ENCODE measurements at places on chromosomes 6 and 20.
A peak's percentile ranks its signal among the peaks of the same experiment; 100 is the strongest.

DNA sequence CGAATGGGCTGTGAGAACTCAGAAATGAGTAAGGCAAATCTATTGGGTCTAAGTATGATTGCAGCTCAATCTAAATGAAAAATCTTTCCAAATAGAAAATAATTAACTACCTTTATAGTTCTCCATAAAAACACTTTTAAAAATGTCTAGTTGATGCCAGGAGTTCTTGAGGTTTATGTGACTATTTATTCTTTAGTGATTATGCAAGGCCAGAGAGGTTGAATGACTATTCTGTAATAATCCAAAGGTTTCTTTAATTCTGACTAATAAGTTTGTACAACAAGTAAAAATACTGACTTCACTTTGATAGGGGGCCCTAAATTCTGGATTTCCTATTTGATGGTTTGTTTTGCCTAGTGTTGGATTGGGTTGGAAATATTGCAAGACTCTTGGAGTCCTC is 461.2 kb downstream of the EPM2A start:
- no peak for DNase-seq

- DNase-seq, result no peak
Observed at GRCh38 chr6:453152-453551, 61.6 kb downstream of the IRF4 start.

GRCh38 chr20:63976980-63977738 is 2.3 kb downstream of the SAMD10 start:
- DNase-seq, result no peak

DNA sequence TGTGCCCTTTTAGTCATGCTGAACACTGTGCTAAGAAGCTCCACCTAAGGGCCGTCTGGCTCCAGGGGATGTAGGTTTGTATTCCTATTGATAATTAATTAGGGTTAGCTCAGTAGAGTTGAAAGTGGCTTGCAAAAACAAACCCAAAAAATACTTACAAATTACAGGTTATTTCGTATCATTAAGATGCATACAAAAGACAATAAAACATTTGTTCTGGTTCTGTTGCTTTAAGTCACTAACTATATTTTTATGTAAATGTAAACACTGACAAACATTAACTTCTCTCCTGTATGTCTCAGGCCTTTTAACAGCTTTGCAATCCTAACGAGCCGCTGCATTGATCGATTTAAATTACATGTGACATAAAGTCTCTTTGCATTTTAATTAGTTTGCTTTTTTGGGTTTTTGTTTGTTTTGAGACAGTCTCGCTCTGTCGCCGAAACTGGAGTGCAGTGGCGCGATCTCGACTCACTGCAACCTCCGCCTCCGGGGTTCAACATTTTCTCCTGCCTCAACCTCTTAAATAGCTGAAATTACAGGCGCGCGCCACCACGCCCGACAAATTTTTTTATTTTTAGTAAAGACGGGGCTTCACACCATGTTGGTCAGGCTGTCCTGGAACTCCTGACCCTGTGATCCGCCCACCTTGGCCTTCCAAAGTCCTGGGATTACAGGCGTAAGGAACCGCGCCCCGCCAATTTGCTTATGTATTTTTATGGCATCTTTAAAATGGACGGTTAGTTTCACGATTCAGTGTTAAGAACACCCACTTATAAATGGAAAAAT is 110.9 kb downstream of the HFE start:
- no peak for DNase-seq

GRCh38 chr6:93624408-93624807 is 205.0 kb upstream of the EPHA7 start:
- DNase-seq, result no peak

DNA sequence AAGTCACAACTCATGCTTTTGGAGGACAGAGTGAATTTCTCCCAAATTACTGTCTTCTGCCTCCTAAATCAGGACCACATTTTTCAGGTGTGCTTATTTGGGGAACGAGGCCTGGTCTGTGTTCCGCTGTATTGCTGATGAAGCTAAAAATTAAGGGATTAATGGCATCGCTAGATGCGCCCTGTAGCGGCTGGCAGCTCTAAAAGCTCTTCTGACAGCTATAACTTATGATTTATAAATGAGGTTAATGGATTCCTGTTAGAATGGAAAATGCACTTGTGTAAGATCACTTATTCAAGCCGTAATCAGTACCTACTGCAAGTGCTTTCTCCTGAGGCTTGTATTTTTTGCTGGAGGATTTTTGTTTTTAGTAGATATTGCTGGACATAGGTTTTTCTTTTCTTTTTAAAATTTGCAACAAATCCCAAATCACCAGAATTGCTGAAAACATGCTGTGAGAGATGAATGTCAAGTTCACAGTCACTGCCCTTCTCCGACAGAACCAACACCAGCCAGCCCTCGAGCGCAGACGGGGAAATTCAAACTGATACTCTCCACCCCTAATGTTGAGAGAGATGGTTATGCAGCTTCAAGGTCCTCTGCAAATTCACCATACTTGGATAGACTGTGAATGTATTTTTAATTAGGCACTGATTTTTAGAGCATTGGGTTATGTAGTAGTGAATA is 49.1 kb downstream of the AKAP12 start:
- DNase-seq, result no peak

GRCh38 chr20:48827855-48828733 is at the start of gene PREX1:
Gene PREX1 (minus strand): TSS chr20:48827999. CDS start chr20:48827860, 139 bp downstream.
- peak; percentile 76 for DNase-seq

- DNase-seq, result no peak
Observed at GRCh38 chr6:148004651-148005050, 338.0 kb upstream of the SASH1 start.

DNA sequence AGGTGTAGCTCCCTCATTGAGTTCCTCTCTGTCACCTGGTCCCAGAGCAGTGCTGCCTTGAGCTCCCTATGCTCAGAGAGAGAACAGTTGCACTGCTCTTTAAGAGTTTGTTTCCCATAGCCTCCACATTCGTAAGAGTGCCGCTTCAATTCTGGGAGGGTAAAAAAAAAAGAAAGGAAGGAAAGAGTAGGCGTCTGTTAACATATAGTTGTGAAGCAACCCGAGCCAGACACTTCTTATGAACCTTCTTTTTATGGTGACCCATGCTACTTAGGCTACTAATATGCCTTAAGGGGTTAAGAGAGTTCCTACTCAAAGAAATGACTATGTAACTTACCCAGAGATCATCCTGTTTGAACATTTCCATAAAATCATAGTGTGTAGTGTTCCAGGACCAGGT is 4.3 kb upstream of the ARG1 start:
- DNase-seq, result no peak

DNA sequence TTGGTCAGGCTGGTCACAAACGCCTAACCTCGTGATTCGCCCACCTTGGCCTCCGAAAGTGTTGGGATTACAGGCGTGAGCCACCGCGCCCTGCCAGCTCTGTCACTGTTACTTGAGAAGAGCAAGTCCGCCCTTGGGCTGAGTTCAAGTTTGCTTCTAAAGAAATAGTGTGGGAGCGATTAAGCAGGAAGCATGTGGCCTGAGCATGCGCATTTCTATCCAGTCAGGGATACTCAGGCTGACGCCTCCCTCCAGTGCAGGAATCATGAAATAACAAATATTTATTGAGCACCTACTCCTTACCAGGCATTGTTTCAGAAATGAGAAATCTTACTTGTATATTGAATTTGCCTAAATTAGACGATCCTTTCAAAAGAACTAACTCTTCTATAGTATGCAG is 166.2 kb downstream of the EDN1 start:
- no peak for DNase-seq

DNA sequence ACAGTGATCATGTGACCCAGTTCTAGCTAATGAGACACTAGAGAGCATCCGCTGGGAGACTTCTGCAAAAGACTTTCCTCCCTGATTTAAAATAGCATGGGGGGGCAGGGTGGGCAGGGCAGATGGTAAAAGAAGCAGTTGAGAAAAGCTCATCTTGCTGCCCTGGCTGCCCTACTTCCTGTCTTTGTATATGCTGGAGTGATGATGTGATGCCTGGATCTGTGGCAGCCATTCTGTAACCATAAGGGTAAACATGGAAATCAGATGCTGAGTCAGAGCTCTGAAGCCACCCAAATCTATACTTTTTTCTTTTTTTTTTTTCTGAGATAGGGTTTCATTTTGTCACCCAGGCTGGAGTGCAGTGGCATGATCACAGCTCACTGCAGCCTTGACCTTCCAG is 25.4 kb downstream of the ZFP64 start:
- no peak for DNase-seq

- DNase-seq, result no peak
Observed at GRCh38 chr6:14452567-14453527, 335.3 kb downstream of the CD83 start.

GRCh38 chr20:48745330-48745729 is 82.5 kb downstream of the PREX1 start:
- DNase-seq, result no peak

DNA sequence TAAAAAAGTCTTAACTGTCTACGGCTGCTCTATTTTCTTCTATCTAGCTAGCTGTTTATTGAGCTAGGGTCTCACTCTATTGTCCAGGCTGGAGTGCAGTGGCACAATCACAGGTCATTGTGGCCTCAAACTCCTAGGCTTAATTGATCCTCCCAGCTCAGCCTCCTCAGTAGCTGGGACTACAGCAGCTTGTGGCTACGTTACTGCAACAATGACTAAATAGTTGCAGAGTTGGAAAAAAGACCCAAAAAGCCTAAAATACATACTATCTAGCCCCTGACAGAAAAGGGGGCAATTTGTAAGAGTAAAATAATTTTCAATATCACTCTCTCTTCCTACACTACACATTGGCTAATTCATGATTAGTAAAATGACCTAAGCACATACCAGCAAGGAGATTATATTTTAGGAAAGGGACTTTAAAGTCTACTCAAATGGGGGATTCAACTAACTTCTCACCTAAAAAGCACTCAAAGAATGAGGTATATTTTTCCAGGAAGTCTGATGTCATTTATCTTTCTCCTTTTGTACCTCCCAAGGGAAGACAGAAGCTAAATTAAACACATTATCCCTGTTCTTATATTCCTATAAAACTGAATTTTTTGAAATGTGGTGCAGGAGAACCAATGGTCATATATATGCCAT is 82.8 kb downstream of the ZMYND8 start:
- no peak for DNase-seq

DNA sequence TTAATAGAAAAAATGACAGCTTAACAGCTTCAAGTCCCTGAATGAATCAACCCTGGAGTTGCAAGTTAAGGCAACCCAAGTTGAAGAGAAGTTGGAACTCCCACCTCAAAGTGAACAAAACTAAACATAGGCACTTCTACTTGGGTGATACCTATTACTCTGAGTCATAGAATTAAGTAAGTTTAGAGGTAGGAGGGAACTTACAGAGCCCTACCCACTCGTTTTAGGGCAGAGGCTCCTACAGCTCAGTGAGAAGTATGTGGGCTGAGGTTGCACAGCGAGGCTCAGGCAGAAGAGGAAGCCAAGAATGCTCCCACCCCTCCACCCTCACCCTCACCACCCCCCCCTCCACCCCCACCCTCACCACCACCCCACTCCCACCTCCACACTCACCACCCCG is 42.2 kb downstream of the NFATC2 start:
- DNase-seq, result no peak

DNA sequence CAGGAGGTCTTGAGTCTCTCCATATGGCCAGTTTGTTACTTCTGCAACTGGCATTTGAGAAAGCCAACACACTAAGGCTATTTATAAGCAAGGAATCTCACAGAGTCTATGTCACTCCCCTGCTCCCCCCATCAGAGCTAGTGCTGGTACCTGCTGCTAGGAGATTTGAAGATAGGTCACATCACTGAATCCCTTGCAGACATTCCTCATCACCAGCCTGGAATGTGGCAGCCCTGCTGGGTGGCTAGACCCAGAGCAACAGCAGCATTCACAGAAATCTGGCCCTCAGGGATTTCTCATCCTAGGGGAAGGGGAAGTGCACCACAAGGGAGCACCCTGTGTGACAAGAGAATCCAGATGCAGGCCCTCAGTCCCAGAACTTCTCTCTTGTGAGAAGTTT is 672.1 kb downstream of the HACE1 start:
- DNase-seq, result no peak

GRCh38 chr20:62752671-62753501 is 43.4 kb upstream of the MRGBP start:
- no peak for DNase-seq

DNA sequence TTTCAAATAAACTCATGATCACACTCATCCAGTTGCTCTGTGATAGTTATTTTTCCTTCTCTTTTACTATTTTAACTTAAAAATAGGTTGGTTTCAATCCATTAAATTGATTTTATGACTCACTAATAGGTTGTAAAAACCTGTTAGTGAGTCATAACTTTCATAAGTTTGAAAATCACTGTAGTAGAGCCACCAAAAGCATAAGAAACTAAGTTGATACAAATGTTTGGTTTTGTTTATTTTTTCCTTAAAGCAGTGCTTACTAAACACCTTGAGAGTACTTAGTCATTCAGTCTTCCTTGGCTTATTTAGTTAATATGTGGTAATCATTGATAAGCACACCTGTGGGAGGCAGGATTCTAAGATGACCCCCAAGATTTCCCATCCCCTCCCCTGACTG is 312.1 kb upstream of the MAN1A1 start:
- no peak for DNase-seq

DNA sequence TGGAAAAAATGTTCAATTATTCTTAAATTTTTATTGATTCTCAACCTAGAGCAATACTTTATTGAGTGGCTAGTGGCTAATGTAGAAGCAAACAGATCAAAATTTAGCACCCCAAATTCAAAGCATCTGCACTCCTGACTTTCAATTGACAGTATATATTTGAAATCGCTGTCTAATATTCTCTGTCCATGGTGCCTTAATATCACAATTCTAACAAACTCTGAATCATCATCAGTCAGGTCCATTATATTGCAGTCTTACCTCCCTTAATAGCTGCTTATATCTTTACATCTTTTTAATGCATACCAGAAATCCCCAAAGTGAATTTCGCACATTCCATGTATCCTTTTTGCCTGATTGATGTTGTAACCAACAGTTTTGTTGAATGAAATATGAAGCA is 134.9 kb downstream of the THEMIS start:
- no peak for DNase-seq

GRCh38 chr6:143621876-143622605 is 55.7 kb upstream of the PHACTR2 start:
- peak; percentile 2 for DNase-seq

- DNase-seq, result no peak
Observed at GRCh38 chr6:71324194-71324785, 35.7 kb downstream of the OGFRL1 start.

DNA sequence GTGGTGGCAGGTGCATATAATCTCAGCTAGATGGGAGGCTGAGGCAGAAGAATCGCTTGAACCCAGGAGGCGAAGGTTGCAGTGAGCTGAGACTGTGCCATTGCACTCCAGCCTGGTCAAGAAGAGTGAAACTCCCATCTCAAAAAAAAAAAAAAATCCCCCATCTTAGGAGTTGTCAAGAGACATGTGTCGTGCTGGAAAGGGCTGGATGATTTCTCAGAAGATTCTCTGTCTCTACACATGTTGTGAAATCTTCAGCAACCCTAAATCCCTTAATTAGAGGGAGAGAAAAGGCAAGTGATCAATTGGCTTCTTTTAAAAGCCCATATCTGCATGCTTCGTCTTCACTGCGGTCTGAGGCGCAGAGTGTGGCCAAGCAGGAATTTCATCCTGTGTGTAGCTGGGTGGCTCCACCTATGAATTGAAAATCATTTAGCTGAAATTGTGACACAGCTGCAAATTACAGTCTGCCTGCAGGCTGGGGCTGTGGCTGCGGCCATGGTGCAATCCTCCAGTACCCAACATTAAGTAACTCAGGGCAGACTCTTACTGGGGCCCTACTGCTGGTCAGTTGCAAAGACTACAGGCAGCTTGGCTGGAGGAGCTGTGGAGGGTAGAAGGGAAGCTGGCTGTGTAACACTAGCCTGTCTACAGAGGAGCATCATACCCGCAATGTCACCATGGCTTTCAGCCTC is 3.2 kb upstream of the TGM3 start:
- DNase-seq, result no peak

- no peak for DNase-seq
Observed at GRCh38 chr6:107458672-107459282, 587 bp downstream of the PDSS2 start.

GRCh38 chr6:35678021-35678654 is 10.6 kb downstream of the FKBP5 start:
- DNase-seq, result no peak
